Stimulated activated CD4-positive, alpha-beta T cell treated with anti-CD3 and anti-CD28 coated beads, Interleukin-15, amount 100 ng/mL, for 1 hour (primary cell): ENCODE measurements at places on chromosomes 12 and 14.

DNA sequence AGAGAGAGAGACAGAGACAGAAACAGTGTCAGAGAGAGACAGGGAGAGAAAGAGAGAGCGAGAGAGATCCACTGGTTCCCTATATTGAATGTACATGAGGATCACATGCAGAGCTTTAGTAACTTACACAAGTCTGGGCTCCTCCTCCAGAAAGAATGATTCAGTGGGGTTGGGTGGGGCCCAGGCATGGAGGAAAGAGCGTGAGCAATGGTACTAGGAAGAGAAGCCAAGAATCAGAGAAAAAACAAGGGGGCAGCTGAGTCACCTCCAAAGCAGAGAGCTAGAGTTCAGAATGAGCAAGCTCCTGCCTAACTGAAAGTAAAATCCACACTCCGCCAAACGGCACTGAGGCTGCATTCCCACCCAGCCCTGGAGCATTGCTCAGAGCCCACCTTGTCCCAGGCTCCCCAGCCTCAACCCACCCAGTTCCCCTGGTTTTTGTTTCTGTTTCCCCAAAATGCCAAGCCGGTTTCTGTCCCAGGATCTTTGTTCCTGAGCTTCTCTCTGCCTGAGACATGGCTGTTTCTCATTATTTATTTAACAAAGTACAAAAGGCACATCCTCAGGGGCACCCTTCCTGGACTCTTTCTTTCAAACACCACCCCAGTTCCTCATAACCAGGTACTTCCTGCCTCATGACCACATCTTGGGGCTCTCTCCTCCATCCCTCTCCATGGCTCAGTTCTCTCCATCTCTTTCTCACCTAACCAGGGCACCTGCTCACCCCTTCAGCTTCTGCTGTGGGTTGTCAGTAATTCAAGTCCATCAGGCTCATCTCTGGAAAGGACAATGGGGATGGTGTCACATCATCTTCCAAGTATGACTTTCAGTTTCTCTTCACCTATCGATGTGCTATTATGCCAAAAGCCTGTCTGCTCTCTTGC lies 670.3 kb upstream of the TBX3 start:
- no peak for DNase-seq

GRCh38 chr12:62728741-62729140 lies 206.2 kb downstream of the PPM1H start:
- no peak for DNase-seq

- no peak for DNase-seq
These were observed 55.6 kb downstream of the NT5DC3 start for GRCh38 chr12:103785243-103786031.

GRCh38 chr12:75834591-75834990 lies 197.0 kb downstream of the PHLDA1 start:
- no peak for DNase-seq

GRCh38 chr12:132148368-132149045 lies 4.2 kb downstream of the NOC4L start:
- no peak for DNase-seq

- DNase-seq = peak; percentile 22
These were observed 759 bp downstream of the NFYB start for GRCh38 chr12:104137001-104137901.

DNA sequence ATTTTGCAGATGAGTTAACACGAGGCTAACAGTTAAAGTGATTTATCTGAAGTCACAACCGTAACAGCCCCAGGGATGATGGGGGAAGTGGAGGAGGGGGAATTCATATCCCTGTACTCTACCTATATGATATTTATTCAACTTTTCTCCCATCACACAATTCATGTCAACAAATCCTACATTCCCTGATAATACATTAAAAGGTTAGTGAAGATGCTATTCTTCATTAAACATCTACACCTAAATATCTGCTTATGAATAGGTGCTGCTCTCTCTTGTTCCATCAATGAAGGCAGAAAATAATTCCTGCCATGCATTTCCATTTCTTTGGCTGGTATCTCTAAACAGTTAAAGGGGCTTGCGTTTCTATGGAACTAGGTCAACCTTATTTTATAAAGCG lies 6.8 kb downstream of the YBX3 start:
- DNase-seq = no peak

- DNase-seq = no peak
These were observed 101.2 kb downstream of the PEBP1 start for GRCh38 chr12:118237052-118237665.

DNA sequence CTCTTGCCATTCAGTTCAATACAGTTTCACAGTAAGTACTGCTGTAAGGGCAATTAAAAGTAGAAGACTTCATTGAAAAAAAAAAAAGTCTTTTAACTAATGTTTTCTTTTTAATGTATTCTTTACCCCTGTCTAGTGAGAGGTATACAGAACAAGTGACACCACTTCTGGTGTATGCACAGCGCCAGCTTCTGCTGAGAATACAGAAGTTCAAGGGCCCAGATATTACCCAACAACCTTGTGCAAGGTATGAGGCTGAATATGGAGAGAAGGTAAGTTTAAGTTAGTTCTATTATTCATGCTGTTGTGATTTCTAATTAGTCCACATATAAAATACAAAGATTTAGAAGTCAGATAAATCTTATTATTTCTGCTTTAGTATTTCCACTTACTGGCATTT lies 168.7 kb downstream of the CFAP54 start:
- no peak for DNase-seq

- DNase-seq = no peak
These were observed 8.4 kb downstream of the KRT8 start for GRCh38 chr12:52896190-52897100.

DNA sequence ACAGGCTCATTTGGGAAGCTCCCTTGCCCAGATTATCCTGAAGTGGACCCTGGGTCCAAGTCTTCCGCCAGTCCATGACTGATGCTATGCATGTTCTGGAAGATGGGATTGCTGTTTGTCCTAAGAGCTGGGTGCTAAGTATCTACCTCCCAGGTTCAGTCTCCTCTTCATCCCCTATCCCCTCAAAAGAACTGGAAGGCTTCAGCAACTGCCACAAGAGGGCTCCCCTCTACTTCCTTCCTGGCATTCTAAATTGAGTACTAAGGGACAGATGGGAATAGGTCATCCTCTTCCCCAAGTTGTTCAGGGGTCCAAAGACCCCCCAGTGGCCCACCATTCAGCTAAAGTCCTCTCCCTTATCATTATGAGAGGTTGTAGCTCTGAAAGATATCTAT lies 9.0 kb upstream of the FKBP11 start:
- DNase-seq = no peak

- DNase-seq = no peak
These were observed 714.6 kb downstream of the DIO2 start for GRCh38 chr14:79496701-79497100.

GRCh38 chr14:70084226-70084625 lies 104.5 kb downstream of the SLC8A3 start:
- no peak for DNase-seq

GRCh38 chr14:94473666-94474410 lies 2.2 kb downstream of the SERPINA9 start:
- no peak for DNase-seq

- no peak for DNase-seq
These were observed 81.9 kb upstream of the CCND2 start for GRCh38 chr12:4191642-4192041.

DNA sequence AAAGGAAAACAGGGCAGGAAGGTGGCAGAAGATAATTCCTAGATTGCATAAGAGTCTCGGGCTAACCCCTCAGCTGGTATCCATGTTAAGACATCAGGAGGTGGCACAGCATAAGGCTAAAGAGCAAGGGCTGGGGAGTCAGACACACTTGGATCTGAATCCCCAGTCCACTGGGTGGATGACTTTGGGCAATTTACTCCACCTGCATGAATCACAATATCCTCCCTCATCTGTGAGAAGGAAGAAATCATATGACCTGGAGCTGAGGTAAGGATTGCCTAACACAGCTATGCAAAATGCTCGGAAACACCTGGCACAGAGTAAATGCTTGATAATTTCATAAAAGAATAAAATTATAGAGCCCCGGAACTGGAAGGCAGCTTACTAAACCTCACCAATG lies 217.9 kb downstream of the PIK3C2G start:
- DNase-seq = no peak

DNA sequence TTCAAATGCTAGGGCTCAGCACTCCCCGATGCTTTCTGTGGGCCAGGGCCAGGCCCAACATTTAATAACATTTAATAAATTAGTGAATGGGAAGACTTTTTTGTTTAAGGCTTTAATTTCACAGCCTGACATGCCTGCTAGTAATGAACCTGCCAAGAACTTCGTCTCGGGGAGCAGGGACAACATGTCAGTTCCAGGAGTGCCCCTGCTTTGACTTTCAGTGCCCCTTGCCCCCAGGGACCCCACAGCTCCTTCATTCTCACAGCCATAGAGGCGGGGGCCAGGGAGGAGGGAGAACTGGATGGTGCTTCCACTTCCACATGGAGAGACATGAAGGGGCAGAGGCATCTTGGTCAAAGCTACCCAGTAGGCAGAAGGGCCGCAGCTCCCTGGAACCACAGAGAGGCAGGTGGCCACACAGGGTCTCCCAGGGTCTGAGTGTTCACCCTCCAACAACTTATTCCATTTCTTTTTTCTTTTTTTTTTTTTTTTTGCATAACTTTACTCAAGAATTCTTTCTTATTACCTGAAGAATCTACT lies 66.0 kb upstream of the DDX11 start:
- DNase-seq = no peak

DNA sequence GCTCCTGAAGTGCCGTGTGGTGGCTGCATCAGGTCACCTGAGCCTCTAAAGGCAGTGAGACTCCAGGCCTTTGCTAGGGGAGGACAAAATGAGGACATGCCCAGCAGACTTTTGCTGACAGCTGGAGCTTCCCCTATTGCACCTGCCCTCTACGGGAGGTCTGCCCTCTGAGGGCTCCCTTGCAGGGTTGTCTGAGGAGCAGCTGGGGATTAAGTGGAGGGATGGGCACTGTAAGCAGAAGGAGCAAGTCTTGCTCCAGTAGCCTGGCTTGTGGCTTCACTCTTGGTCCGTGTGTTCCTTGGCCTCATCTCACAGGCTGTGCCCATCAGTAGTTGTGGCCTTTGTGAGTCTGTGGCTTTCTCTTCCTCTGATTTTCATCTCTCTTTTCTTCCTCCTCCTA lies 66.9 kb upstream of the NRXN3 start:
- no peak for DNase-seq

- DNase-seq = no peak
These were observed 4.9 kb upstream of the RIC8B start for GRCh38 chr12:106769546-106769945.

GRCh38 chr12:77387214-77387613 lies 321.8 kb upstream of the E2F7 start:
- DNase-seq = no peak

GRCh38 chr12:62472472-62472871 lies 5.8 kb downstream of the MON2 start:
- DNase-seq = no peak

GRCh38 chr14:83975435-83975834 lies 1554.5 kb upstream of the FLRT2 start:
- DNase-seq = no peak

DNA sequence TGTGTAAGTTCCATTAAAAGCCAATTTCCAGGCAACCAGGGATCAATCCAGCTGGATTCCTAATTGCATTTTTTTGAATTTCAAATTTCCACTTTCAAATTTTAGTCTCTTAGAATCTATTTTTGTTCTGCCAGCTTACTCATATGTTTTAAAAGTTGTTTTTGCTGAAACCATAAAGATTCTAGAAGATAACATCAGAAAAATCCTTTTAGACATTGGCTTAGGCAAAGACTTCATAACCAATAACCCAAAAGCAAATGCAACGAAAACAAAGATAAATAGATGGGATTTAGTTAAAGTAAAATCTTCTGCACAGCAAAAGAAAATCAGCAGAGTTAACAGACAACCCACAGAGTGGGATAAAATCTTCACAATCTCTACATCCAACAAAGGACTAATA lies 253.3 kb downstream of the AEBP2 start:
- no peak for DNase-seq

GRCh38 chr14:59256331-59256730 lies 67.9 kb downstream of the DAAM1 start:
- DNase-seq = no peak

GRCh38 chr12:21073822-21074460 lies 57.1 kb upstream of the SLCO1B1 start:
- no peak for DNase-seq

- DNase-seq = no peak
These were observed at the start of gene ASCL4 for GRCh38 chr12:107774349-107775029. ASCL4 (plus strand) TSS chr12:107774704; CDS start chr12:107775219, 515 bp downstream.

DNA sequence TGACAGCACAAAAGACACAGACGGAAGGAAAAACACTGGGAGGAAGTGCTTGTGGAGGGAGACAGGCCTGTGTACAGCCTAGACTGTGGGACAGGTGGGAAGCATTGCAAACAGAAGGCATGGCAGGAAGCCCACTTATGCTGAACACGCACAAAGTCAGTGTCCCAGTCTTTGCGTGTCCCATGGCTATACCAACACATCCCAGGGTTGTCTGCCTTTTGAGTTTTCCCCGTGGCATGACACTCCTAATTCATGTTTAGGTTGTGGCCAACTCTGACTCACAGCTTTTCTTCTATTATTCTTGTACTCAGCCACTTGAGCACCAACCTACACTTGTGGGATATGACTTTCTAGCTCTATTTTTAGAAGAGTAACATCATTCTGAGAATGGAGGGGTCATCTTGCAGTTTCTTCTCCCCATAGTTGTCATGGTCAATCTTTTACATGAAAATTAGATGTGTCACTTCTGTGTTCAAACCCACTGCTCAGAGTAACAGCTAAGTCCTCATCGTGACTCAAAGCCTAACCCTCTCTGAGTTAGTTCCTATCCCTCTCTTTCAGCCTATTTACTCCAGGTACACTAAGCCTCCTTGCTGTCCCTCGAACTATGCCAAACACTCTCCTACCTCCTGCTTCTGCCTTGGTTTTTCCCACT lies 27.5 kb upstream of the JPH4 start:
- no peak for DNase-seq

DNA sequence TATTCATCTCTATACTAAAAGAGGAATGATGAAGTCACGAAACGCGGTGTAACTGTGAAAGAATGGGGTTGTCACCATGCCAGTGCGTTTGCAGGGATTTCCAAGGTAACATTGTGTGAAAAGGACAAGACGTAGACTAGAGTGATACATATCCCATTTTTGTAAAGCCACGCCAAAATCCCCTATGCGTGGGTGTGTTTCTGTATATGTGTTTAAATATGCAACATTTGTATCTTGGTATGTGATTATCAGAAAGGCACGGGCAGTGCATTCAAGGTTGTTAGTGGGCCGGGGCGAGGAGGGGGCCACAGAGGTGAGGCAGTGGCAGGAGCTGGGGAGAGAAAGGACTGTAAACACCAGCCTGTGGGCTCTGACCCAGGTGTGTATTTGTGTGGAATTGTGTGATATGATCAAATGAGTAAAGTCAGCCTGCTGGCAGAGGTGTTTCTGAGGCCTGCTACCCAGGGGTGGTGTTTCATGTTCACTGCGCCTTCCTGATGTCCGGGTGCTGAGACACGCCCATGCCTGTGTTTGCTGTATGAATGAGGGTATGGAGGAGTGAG lies 137.8 kb downstream of the ADGRD1 start:
- no peak for DNase-seq

GRCh38 chr12:54882079-54882478 lies 27.8 kb downstream of the MUCL1 start:
- DNase-seq = no peak

DNA sequence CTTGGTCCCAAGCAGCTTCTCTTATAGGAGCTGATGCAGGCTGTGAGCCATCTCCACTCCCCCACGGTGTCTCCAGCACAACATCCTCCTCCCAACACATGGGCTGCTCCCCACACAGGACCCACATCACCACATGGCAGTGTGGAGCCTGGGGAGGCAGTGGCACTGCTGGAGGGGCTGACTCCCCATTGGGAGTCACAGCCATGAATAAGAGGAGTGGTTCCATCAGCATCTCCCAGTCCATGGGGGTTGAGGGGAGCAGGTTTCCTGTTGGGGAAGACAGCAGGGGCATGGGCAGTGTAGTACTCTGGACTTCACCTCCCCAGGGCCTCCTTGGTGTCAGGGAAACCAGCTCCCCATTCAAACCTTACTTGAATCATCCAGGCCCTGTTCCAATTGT lies 40.5 kb upstream of the OXA1L start:
- no peak for DNase-seq
